Ovary (tissue), 10 donors: ENCODE measurements at places on chromosomes 5 and 9. TPM values are rescaled to one million over a fixed set of nuclear protein-coding genes. Genes with fewer than 3 reads are reported as not detected.

SPATA31E1 gene
- polyA plus RNA-seq: not detected

PCDHB10 gene
- 3.4 TPM for polyA plus RNA-seq

PCA3 gene
- polyA plus RNA-seq: not detected

SPINK4 gene
- polyA plus RNA-seq: not detected

FAM13B gene
- polyA plus RNA-seq: 32.2 TPM

ZNF346 gene
- 24.8 TPM for polyA plus RNA-seq

MED22 gene
- 24.5 TPM for polyA plus RNA-seq

FXN gene
- 17.0 TPM for polyA plus RNA-seq

MAPK9 gene
- polyA plus RNA-seq: 28.8 TPM

AIF1L gene
- polyA plus RNA-seq: 35.6 TPM

LHX3 gene
- polyA plus RNA-seq: not detected

ELAVL2 gene
- polyA plus RNA-seq: 0.88 TPM

SH3TC2 gene
- 0.78 TPM for polyA plus RNA-seq

SPINK13 gene
- 0.21 TPM for polyA plus RNA-seq

TMEM171 gene
- 0.10 TPM for polyA plus RNA-seq
